ENCODE measurements at places on chromosomes 7 and 10.

DNA sequence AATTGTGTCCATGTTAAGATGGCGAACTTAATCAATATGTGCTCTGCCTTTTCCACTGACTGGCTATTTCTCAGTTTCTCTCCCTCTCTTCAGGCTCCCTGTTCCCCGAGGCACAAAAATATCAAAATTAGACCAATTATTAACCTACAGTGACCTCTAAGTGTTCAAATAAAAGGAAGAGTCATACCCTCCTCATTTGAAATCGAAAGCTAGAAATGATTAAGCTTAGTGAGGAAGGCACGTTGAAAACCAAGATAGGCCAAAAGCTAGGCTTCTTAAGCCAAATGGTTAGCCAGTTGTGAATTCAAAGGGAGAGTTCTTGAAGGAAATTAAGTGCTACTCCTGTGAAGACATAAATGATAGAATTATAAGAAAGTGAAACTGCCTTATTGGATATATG, 81.1 kb upstream of the MBL2 start:
- DNase-seq = no peak

- DNase-seq = no peak
Observed at GRCh38 chr7:127177156-127177555, 75.6 kb downstream of the GRM8 start.

DNA sequence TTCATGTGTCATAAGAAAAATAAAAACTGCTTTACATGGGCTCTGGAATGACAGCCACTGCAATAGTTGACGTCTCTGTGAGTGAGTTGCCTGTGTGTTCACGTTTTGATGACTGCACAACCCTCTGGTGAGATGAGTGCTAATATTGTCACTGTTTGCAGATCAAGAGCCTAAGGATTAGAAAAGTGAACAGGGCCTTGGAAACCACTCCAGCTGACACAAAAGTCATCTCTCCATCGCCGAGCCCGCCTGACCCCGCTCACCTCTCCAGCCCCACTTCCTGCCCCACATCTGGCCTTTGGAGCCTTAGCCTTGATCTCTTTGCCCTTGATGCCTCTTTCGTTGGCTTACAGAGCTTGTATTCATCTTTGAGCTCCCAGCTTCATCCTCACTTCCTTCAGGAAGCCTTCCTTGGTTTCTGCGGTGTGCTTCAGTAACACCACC, 351.7 kb downstream of the TCERG1L start:
- DNase-seq = no peak

DNA sequence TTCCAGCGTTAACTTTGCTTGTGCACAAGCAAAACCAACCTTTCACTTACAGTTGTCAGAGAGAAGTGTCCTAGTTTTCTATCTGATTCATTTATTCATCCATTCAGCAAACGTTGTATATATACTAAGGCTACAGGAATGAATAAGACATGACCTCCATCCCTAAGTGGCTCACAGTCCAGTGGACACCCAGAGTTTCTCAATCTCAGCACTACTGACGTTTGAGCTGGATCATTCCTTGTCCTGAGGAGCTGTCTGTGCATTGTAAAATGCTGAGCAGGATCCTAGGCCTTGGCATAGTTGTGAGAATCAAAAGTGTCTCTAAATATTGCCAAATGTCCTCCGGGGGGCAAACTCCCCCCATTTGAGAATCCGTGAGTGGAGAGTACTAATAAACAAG, 166.7 kb upstream of the PRKCQ start:
- no peak for DNase-seq

- DNase-seq = no peak
Observed at GRCh38 chr7:26428571-26428970, 136.9 kb downstream of the SNX10 start.

- DNase-seq = no peak
Observed at GRCh38 chr10:128704716-128705115, 578.5 kb upstream of the MKI67 start.

- DNase-seq = no peak
Observed at GRCh38 chr10:126341491-126341890, 46.8 kb downstream of the ADAM12 start.

DNA sequence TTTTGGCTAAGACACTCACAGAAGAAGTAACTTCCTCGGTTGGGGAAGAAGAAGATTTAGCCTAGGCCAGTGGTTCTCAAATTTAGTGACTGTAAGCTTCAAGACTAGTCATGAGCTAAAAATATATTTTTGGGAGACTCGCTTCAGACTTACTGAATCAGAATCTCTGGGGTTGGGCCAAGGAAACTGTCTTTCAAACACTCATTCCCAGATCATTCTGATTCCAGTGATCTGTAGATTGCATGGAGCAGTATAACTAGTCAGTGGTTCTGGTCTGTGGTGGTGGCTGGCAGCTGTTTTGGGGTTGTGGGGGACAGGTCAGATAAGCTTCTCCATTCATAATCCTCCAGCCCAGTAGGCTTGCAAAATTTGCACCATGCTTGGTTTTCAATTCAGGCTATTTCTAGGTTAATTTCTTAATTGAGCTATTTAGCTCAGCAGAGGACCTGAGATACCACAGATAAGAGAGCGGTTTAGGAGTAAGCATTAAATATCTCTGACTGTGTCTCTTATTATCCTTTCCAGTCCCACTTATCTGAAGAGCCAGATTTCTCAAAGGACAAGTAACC, 3.8 kb upstream of the KAT6B start:
- no peak for DNase-seq

- DNase-seq = no peak
Observed at GRCh38 chr7:105838627-105839231, 37.7 kb downstream of the ATXN7L1 start.

All from central memory CD4-positive, alpha-beta T cell (primary cell).